Breast epithelium (tissue), 4 donors: ENCODE measurements at places on chromosomes 12 and 14. TPM values are rescaled to one million over a fixed set of nuclear protein-coding genes. Genes with fewer than 3 reads are reported as not detected.

The CYP46A1 gene
- 2.6 TPM for total RNA-seq

DNA sequence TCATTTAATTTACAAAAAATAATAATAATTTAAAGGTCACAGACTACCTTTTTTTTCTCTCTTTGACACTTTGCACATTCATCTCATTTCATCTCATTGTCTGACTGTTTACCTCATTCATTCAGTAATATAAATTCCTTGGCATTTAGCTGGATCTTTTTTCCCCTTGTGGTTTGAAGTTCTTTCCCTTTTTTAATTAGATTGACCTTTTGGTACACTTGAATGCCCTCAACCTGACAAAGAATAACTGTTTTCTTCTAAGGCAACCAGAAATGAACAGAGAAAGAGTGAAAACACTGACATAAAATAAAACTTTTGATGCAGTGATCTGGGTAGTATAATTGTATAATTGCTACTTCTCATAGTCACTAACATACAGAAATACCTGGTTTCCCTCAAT lies 774.9 kb upstream of the NOVA1 start:
- no peak for DNase-seq
- no peak overlapping the region for H3K27ac ChIP-seq
- H3K4me1 ChIP-seq = no peaks in the 10 kb centered on the region
- no peaks in the 10 kb centered on the region for H3K36me3 ChIP-seq
- no peaks in the 10 kb centered on the region for H3K27me3 ChIP-seq

DNA sequence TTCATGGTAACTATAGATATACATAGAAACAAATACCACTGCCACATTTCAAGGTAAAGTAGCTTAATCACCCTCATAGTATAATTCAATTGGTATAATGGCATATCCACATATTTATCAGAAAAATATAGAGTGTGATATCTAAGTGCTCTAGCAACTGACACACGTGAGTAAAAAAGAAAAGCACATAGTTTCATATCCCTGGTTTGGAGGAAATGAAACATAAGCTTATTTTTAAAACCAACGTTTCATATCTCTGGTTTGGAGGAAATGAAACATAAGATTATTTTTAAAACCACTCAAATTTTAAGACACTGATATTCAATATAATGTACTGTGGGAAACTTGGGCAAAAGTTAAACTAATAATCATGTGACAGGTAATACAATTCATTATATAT lies 2.1 kb downstream of the OR6C70 start:
- no peak overlapping the region for H3K27ac ChIP-seq
- no peaks in the 10 kb centered on the region for H3K27me3 ChIP-seq
- H3K36me3 ChIP-seq = no peaks in the 10 kb centered on the region
- DNase-seq = no peak
- no peak overlapping the region for H3K4me3 ChIP-seq

DNA sequence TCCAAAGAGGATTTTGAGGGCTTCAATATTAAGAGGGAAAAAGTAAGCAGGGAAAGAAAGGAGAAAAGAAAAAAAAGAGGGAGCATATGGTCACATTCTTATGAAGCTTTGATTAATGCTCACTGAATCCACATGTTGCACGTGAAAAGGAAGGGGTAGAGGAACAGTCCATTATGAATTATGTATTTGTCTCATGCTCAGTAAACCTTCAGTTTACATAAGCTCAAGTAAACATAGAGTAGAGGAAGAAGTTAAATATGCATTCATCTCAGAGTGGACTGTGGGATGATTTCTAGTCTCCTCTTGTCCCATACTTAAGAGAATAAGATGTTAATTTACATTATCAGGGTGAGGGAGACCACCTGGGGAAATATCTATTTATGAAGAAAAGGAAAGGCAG lies 334.5 kb downstream of the IPO8 start:
- H3K27ac ChIP-seq = no peak overlapping the region
- no peaks in the 10 kb centered on the region for H3K27me3 ChIP-seq
- no peaks in the 10 kb centered on the region for H3K4me1 ChIP-seq

GRCh38 chr12:57765698-57766463 lies 997 bp downstream of the CYP27B1 start:
- peaks cover 8% of the 10 kb centered on the region for H3K4me1 ChIP-seq
- no peak overlapping the region for H3K4me3 ChIP-seq
- H3K27me3 ChIP-seq = no peaks in the 10 kb centered on the region
- no peak overlapping the region for H3K27ac ChIP-seq
- H3K36me3 ChIP-seq = no peaks in the 10 kb centered on the region

DNA sequence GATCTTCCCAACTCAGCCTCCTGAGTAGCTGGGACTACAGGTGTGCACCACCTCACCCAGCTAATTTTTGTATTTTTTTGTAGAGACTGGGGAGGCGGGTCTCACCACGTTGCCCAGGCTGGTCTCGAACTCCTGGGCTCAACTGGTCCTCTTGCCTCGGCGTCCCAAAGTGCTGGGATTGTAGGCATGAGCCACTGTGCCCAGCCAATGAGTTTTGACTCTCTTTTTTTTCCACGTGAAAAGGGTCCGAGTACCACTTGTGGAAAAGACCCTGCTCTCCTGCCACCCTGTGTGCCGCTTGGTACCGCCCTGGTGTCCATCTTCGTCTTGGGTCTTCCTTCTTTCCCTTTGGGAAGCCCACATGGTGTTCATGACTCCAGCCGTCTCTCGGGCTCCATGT lies 17.6 kb downstream of the TEDC1 start:
- no peaks in the 10 kb centered on the region for H3K4me1 ChIP-seq
- no peak overlapping the region for H3K4me3 ChIP-seq
- H3K36me3 ChIP-seq = no peaks in the 10 kb centered on the region
- H3K27me3 ChIP-seq = no peaks in the 10 kb centered on the region

GRCh38 chr12:121038861-121039668 lies at the start of gene OASL:
TSS of gene OASL (minus strand) at chr12:121039246. CDS start at chr12:121038971, 275 bp downstream.
- H3K4me1 ChIP-seq = no peaks in the 10 kb centered on the region
- H3K27ac ChIP-seq = no peak within 1 kb of the TSS
- no peaks in the 10 kb centered on the region for H3K27me3 ChIP-seq
- H3K4me3 ChIP-seq = peak within 1 kb of the TSS; percentile 44
- H3K36me3 ChIP-seq = no peaks in the 10 kb centered on the region

GRCh38 chr12:113393749-113394148 lies 9.9 kb downstream of the SDS start:
- H3K27me3 ChIP-seq = peaks cover 6% of the 10 kb centered on the region
- peaks cover under 1% of the 10 kb centered on the region for H3K36me3 ChIP-seq
- H3K27ac ChIP-seq = no peak overlapping the region
- no peak overlapping the region for H3K4me3 ChIP-seq
- no peaks in the 10 kb centered on the region for H3K4me1 ChIP-seq

- DNase-seq = no peak
- H3K27ac ChIP-seq = no peak overlapping the region
- H3K27me3 ChIP-seq = no peaks in the 10 kb centered on the region
- H3K36me3 ChIP-seq = no peaks in the 10 kb centered on the region
These were observed 72.3 kb upstream of the DHRS4 start for GRCh38 chr14:23881282-23881681.

- H3K27me3 ChIP-seq = no peaks in the 10 kb centered on the region
- H3K4me3 ChIP-seq = no peak overlapping the region
These were observed 781.5 kb downstream of the SLC6A15 start for GRCh38 chr12:84131076-84131475.

DNA sequence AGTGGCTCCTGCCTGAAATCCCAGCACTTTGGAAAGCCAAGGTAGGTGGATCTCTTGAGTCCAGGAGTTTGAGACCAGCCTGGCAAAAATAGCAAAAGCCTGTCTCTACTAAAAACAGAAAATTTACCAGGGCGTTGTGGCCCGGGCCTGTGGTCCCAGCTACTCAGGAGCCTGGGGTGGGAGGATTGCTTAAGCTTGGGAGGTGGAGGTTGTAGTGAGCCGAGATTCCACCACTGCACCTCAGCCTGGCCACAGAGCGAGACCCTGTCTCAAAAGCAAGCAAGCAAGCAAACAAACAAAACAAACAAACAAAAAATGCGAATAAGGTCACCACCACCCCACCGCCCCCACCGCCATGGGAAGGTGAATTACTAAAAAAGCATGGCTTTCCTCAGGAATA lies 238.7 kb downstream of the ATXN7L3B start:
- no peak for DNase-seq
- no peaks in the 10 kb centered on the region for H3K4me1 ChIP-seq
- no peak overlapping the region for H3K27ac ChIP-seq
- H3K36me3 ChIP-seq = no peaks in the 10 kb centered on the region

The CLEC1B gene
- not detected for total RNA-seq

GRCh38 chr12:28750946-28751685 lies 398.0 kb upstream of the FAR2 start:
- no peaks in the 10 kb centered on the region for H3K27me3 ChIP-seq
- H3K4me1 ChIP-seq = no peaks in the 10 kb centered on the region
- no peak overlapping the region for H3K27ac ChIP-seq
- no peaks in the 10 kb centered on the region for H3K36me3 ChIP-seq
- no peak overlapping the region for H3K4me3 ChIP-seq
- DNase-seq = no peak

DNA sequence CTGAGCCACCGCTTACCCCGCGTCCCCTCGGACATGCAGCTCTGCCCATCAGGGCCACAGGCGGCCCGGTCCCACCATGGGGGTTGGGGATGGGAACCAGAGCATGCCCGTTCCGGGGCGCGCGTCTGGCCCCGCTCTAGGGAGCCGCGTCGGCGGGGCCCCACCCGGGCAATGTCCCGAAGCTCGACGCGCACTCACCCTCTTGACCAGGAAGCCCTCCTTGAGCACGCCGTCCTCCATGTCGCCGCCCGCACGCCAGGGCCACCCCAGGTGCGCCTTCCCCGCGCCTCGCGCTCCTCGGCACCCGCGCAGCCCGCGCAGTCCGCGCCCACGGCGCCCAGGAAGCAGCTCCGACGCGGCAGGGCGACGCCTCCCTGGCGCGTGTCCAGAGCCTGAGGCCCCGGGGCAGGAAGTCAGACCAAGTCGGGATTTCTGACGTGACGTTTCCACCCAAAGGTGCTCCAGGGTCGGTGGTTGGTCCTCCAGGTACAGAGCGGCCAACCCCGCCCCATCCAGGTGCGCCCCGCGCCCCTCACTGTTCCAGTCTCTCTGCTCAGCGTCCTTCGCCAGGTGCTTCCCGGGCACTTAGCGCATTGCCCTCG lies at the start of gene PLEK2:
TSS of gene PLEK2 (minus strand) at position 346 of the 602 bp plus-strand sequence. CDS start at position 240, 106 bp downstream.
- peak within 1 kb of the TSS; percentile 22 for H3K27ac ChIP-seq
- DNase-seq = peak; percentile 31
- H3K4me1 ChIP-seq = no peaks in the 10 kb centered on the region
- H3K4me3 ChIP-seq = peak within 1 kb of the TSS; percentile 64
- H3K36me3 ChIP-seq = no peaks in the 10 kb centered on the region

The RFX4 gene
- total RNA-seq = not detected

GRCh38 chr14:66000766-66001165 lies 485.4 kb upstream of the CCDC196 start:
- H3K4me3 ChIP-seq = no peak overlapping the region
- H3K27me3 ChIP-seq = no peaks in the 10 kb centered on the region
- H3K27ac ChIP-seq = no peak overlapping the region
- no peaks in the 10 kb centered on the region for H3K36me3 ChIP-seq
- no peaks in the 10 kb centered on the region for H3K4me1 ChIP-seq

DNA sequence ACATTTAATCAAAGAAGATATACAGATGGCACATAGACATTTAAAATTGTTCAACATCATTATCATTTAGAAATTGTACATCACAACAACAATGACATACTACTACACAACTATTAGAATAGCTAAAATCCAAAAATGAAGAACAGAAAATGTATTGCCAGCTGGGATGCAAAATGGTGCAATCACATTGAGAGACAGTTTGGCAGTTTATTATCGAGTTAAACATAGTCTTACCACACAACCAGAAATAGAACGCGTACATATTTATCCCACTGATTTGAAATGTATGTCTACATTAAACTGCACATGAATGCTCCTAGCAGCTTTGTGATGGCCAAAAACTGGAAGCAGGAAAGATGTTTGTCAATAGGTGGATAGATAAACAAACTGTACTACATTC lies 791.5 kb upstream of the MGAT4C start:
- no peaks in the 10 kb centered on the region for H3K4me1 ChIP-seq
- DNase-seq = no peak
- no peak overlapping the region for H3K4me3 ChIP-seq
- H3K36me3 ChIP-seq = no peaks in the 10 kb centered on the region
- no peaks in the 10 kb centered on the region for H3K27me3 ChIP-seq

- no peaks in the 10 kb centered on the region for H3K36me3 ChIP-seq
- no peak overlapping the region for H3K27ac ChIP-seq
- no peaks in the 10 kb centered on the region for H3K27me3 ChIP-seq
These were observed 24.3 kb upstream of the FOXG1 start for GRCh38 chr14:28742171-28742846.

GRCh38 chr12:19048943-19049342 lies 80.6 kb upstream of the PLEKHA5 start:
- DNase-seq = no peak
- H3K4me3 ChIP-seq = no peak overlapping the region
- no peak overlapping the region for H3K27ac ChIP-seq
- no peaks in the 10 kb centered on the region for H3K27me3 ChIP-seq
- H3K36me3 ChIP-seq = no peaks in the 10 kb centered on the region

DNA sequence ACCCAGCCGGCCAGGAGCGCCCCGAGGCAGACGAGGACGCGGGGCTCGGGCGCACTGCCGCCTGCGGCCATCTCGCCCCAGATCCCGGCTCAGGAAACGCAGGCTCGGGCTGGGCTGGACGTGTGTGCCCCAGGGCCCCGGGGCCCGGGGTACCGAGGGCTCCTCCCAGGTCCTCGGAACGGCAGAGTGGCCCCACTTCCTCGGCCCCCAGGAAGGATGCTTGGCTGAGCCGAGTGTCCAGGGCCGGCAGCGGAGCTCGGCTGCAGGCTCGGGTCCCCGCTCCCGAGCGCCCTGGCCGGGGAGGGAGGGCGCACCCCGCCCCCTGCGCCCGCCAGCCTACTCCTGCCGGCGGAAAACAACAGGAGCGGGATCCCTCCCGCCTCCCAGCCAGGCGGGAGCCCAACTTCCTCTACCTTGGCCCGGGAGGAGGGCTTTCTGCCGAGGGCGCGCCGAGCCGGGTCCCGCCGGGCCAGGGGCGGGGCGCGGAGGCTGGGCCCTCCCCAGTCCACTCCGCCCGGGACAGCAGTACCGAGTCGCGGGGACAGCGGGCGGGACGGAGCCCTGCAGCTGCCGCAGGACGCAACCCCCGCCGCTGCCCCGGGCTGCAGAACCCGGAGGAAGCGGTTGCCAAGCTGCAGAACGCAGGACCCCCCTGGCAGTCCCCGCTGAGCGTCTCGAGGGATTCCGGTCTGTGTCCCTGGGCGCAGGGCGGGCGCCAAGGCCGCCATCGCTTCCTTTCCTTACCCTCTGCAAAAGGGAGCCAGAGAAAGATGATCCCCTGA lies at the start of gene VSIG10:
TSS of gene VSIG10 (minus strand) at position 411 of the 782 bp plus-strand sequence. CDS start at position 71, 340 bp downstream.
- H3K27ac ChIP-seq = peak within 1 kb of the TSS; percentile 71
- no peaks in the 10 kb centered on the region for H3K4me1 ChIP-seq
- H3K4me3 ChIP-seq = peak within 1 kb of the TSS; percentile 84

- H3K4me3 ChIP-seq = no peak overlapping the region
- DNase-seq = no peak
- H3K36me3 ChIP-seq = no peaks in the 10 kb centered on the region
- no peak overlapping the region for H3K27ac ChIP-seq
- H3K4me1 ChIP-seq = no peaks in the 10 kb centered on the region
These were observed 9.0 kb downstream of the ASIC1 start for GRCh38 chr12:50066402-50066801.

GRCh38 chr12:43852744-43853143 lies 16.9 kb downstream of the TMEM117 start:
- no peaks in the 10 kb centered on the region for H3K27me3 ChIP-seq
- H3K4me3 ChIP-seq = no peak overlapping the region
- no peak for DNase-seq
- no peaks in the 10 kb centered on the region for H3K4me1 ChIP-seq
- H3K36me3 ChIP-seq = no peaks in the 10 kb centered on the region

The KRT75 gene
- not detected for total RNA-seq

GRCh38 chr14:89444516-89445125 lies 27.6 kb upstream of the FOXN3 start:
- no peaks in the 10 kb centered on the region for H3K27me3 ChIP-seq
- no peak for DNase-seq
- no peak overlapping the region for H3K4me3 ChIP-seq
- no peaks in the 10 kb centered on the region for H3K4me1 ChIP-seq
- H3K36me3 ChIP-seq = no peaks in the 10 kb centered on the region

- no peak overlapping the region for H3K27ac ChIP-seq
- H3K4me3 ChIP-seq = no peak overlapping the region
- no peaks in the 10 kb centered on the region for H3K36me3 ChIP-seq
- H3K4me1 ChIP-seq = no peaks in the 10 kb centered on the region
These were observed 163.4 kb upstream of the RTL1 start for GRCh38 chr14:101066826-101067510.
